GM13977 (cell line): ENCODE measurements at places on chromosomes 2 and 18.

- DNase-seq = no peak
These were observed 538.2 kb downstream of the NYAP2 start for GRCh38 chr2:225937625-225938187.

GRCh38 chr18:3383381-3383915 lies 66.5 kb upstream of the TGIF1 start:
- no peak for DNase-seq

- DNase-seq = no peak
These were observed 71.5 kb downstream of the EDAR start for GRCh38 chr2:108917526-108917925.

- no peak for DNase-seq
These were observed 121.2 kb downstream of the EPB41L3 start for GRCh38 chr18:5422626-5423025.

- DNase-seq = no peak
These were observed 28.2 kb upstream of the IL1R1 start for GRCh38 chr2:102114290-102114721.

DNA sequence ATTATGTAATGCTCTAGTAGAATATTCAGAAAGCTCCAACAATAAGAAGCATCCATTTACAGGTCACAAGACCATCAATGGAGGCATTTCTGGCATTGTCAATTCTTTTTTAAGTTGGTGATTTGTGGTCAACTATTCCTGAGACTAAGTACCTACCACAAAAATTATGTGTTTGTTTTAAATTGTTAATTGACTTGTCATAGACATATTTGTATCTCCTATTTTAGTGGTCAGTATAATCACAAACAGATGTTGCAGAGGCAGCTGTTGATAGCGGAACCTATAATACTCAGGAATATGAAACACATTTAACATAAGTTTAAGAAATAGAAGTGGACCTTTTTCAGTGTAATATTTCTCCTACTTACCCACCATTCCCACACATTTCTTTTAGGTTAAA lies 430.1 kb downstream of the CCDC85A start:
- DNase-seq = no peak

DNA sequence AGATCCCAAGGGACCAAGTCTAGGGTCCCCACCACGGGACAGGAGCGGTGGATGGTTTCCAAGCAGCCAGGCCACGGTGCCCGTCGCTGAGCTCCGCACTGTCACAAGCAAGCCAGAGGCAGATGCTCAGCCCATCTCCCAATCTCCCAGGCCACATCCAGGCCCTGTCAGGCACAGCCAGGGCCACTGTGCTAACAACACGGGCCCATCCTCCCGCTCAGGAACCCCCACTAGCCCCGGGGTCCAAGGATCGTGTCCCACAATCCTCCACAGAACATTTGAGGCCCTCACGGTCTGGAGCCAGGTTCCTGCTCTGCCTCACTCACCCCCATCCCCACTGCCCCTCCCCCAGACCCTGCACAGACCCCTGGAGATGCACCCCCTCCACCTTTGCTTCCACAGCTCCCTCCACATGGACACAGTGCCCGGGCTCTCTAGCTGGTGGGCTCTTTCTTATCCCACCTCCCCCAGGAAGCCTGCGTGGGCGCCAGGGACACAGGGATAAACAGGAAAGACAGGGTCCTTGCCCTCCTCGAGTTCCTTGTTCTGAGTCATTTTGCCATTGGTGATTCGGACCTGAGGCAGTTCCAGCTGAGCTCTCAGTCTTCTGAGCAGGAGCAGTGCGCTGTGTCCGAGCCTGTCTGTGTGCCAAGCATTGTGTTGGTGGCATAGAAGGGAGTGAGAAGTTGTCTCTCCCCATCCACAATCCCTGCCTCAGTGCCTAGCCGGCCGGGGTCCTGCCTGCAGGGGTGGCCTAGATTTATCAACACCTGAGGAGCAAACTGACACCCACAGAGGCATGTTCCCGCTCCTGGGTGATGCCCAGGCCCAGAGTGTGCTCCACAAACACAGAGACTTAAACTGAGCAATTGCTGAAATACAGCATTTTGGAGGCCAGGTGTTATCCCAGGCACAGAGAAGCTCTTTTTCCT lies 7.0 kb downstream of the CROCC2 start:
- no peak for DNase-seq

- no peak for DNase-seq
These were observed 925.0 kb upstream of the GYPC start for GRCh38 chr2:125730921-125731320.

GRCh38 chr18:56481751-56482150 lies 156.6 kb downstream of the TXNL1 start:
- no peak for DNase-seq

GRCh38 chr2:238900511-238900910 lies 52.6 kb downstream of the TWIST2 start:
- no peak for DNase-seq

DNA sequence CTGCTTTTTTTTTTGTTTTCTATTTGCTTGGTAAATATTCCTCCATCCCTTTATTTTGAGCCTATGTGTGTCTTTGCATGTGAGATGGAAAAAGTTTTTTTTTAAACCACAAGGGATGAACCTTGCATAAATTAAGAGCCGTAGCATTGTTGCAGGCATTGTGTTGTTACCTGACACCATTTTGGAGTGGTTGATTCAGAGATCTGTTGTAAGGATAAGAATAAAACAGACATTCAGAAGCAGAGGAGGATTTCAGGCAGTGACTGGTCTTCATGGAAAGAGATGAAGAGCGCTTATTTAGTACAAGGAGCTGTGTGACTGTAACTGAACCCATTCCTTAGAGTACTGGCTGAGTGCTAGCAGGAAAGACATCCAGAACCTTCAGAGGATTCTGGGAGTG lies 101.2 kb downstream of the LTBP1 start:
- no peak for DNase-seq

GRCh38 chr2:15278296-15278695 lies 282.8 kb downstream of the NBAS start:
- no peak for DNase-seq

- no peak for DNase-seq
These were observed 513.0 kb downstream of the GALR1 start for GRCh38 chr18:77762642-77763041.

DNA sequence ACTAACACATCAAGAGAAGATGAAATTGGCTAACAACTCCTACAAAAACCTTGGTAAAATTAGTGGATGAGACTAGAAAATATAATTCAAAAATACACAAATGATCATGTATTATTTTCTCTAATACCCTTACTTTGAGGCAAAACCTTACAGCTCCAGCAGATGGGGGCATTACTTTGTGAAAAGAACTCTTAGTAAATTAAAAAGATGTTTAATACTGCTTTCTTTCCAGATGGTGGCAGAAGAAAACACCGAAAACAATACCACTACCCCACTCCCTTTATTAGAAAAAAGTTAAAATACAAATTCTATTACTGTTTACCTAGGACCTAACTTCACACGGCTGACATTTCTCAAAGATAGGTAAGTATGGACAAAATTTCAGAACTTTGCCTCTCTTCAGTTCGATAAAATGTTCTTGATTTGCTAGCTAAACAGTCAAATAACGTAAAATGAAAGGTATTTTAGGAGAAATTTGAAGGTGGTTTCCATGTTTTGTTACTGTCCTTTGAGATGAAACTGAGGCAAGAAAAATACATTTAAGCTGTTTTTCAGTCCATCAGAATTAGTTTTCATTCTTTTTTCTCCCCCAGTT lies 30.6 kb downstream of the ORC4 start:
- peak; percentile 55 for DNase-seq

- no peak for DNase-seq
These were observed 303.2 kb upstream of the UBE2E3 start for GRCh38 chr2:180677200-180677599.

GRCh38 chr18:21053127-21053526 lies 58.5 kb downstream of the ROCK1 start:
- DNase-seq = no peak

DNA sequence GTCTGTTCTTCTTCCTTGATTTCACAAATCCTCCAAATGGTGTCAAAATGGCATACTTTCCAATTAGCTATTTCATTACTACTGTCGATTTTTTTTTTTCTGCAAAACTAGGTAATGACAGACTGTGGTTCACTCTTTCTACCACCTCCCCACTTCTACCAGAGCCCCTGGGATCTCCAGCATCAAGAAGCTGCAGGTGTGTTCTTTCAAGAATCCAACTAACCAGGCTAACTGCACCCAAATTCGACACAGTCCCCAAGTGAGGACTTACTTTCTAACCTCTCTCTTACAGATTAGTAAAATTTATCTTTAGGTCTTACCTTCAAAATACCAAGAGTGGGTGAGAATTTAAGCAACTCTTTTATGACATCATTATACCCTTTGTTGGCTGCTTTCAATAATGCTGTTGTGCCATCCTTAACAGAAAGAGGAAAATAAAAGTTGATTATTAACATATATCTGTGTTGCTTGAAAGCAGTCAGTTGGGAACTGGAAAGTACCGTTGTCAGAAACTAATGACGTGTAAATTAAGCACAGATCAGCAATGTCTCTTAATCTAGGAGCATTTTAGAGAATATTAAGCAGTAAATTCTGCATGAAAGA lies 31.2 kb upstream of the NPC1 start:
- DNase-seq = peak; percentile 54

DNA sequence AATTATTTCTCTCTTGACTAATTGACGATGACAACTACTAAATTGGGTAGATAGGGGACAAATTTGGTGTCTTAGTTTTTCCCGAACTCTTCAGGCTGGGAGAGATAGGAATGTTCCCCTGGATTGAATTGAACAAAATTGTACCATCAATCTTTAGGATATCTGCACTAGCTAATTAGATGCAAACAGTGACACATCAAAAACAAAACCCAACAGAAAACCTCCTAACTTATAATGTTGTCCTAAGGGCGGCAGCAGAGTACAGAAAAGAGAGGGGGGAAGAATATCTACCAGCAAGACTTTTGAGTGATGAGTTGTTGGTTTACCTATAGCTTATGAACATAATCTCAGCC lies 342.9 kb downstream of the INSIG2 start:
- DNase-seq = no peak

- peak; percentile 14 for DNase-seq
These were observed 389.5 kb downstream of the RND3 start for GRCh38 chr2:150097901-150098531.

DNA sequence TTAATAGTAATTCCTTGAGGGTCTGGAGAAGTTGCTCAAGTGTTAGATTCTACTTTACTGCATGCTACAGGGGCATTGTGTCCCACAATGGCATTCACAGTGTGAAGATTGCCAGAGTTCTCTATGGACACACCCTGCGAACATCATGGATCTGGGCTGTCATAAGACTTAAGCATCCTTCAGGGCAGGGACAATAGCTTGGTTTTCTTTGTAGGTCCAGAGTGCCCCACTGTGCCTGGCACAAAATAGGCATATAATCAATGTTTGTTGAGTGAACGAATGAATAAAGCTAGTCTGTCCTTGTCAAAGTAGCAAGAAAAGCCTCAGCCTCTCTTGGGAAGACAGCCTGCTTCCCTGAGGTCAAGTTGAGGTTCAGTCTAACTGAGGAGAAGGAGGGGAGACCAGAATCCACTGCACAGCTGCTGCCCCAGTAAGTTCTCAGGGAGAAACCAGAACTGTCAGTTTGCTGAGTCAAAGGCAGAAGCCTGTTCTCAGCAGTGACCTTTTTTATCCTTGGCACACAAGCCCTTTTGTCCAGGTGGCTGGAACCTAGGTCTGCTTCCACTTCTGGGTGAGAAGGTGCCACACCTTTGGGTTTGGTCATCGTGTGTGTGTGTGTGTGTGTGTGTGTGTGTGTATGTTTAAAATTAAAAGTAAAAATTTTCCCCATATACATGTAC lies 15.0 kb downstream of the INPP4A start:
- DNase-seq = no peak

- no peak for DNase-seq
These were observed 312.2 kb downstream of the LRATD1 start for GRCh38 chr2:14944562-14945346.

DNA sequence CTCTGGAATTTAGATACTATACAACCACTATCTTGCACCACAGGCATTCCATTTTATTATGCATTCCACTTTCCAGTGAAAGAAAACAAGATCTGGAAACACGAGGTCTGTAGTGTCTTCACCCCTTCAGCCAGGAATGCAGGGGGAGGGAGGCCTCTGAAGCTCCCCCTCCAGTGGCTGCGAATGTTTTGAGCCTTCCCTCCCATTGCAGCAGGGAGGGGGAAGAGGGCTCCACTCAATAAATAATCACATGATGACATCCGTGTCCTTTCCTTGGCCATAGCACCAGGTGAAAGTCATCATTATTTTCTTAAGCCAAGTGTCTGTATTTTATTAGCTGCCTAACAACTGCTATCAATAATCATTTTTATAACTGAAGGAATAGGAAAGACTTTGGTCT lies 38.6 kb downstream of the ALPK2 start:
- DNase-seq = no peak

DNA sequence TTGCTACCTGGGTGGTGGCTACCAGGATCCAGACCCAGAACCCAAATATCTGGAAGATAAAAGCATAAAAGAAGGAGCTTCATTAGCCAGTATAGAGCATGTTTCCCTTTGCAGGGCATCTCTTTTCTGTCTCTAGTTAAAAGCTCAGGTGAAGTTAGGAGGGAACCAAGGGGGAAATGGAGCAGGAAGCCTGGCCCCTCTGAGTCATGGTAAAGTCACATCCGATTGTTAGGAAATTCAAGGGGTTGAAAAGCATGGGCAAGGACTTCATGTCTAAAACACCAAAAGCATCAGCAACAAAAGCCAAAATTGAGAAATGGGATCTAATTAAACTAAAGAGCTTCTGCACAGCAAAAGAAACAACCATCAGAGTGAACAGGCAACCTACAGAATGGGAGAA lies 126.9 kb downstream of the RPIA start:
- no peak for DNase-seq

GRCh38 chr2:104896446-104896845 lies 42.5 kb downstream of the POU3F3 start:
- no peak for DNase-seq

DNA sequence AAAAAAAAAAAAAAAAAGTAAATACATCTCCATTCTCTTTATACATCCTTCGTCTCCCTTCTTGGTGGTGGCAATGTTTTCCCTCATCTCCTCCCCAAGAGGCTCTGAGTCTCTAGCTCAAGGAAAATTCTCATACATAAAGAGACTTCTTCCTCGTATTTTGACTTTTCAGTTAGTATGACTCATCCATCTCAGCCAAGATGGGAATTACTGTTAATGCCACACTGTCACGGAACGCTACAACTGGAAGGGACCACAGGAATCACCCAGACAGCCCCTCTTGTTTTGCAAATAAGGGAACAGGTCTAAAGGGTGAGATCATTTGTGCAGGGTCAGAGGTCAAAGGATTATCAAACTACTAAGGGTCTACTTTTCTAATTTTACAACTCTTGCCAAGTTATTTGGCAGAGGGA lies 19.5 kb downstream of the NFE2L2 start:
- DNase-seq = no peak

GRCh38 chr2:95048825-95049682 lies 23.5 kb downstream of the MAL start:
- DNase-seq = no peak

DNA sequence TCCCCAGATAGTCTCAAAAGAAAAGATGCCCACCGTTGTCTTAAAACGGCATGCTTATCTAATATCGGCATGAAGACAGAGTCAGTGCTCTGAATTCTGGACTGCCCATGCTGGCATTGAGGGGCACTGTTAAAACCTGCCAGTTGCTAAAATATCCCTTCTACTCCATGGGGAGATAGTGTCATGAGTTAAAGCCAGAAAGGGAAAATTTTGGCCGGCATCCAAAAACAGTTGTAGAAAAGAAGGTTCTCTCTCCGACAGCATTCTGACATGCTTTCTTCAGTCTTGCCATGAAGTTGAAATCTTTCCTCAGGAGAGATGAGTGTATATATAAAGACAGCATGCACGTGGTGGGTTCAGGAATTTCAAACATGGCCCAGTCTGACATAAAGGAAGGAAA lies 401.3 kb upstream of the PIK3C3 start:
- DNase-seq = no peak
